Urinary bladder (tissue), 4 donors: ENCODE measurements at places on chromosomes 6 and 20. TPM values are rescaled to one million over a fixed set of nuclear protein-coding genes. Genes with fewer than 3 reads are reported as not detected.

Gene CLDN20
- 0.06 TPM for polyA plus RNA-seq

Gene HUS1B
- polyA plus RNA-seq = 0.34 TPM

Gene MDFI
- polyA plus RNA-seq = 20.6 TPM

Gene AVP
- not detected for polyA plus RNA-seq

Gene MLIP
- polyA plus RNA-seq = 0.98 TPM

Gene TENT5A
- 18.8 TPM for polyA plus RNA-seq

Gene LPIN3
- 10.8 TPM for polyA plus RNA-seq

Gene FNDC11
- polyA plus RNA-seq = 0.98 TPM

GRCh38 chr20:23298926-23299672 lies 51.5 kb upstream of the NXT1 start:
- DNase-seq = no peak

- DNase-seq = no peak
Measured at GRCh38 chr20:45583502-45583901, 4.4 kb upstream of the WFDC8 start.

- no peak for DNase-seq
Measured at GRCh38 chr6:156795825-156796224, 18.6 kb downstream of the ARID1B start.

- no peak for DNase-seq
Measured at GRCh38 chr6:80340280-80340679, 233.8 kb downstream of the BCKDHB start.

- DNase-seq = no peak
Measured at GRCh38 chr6:15305496-15305895, 59.6 kb downstream of the JARID2 start.

- no peak for DNase-seq
Measured at GRCh38 chr6:122780114-122780513, 598 bp downstream of the FABP7 start.

DNA sequence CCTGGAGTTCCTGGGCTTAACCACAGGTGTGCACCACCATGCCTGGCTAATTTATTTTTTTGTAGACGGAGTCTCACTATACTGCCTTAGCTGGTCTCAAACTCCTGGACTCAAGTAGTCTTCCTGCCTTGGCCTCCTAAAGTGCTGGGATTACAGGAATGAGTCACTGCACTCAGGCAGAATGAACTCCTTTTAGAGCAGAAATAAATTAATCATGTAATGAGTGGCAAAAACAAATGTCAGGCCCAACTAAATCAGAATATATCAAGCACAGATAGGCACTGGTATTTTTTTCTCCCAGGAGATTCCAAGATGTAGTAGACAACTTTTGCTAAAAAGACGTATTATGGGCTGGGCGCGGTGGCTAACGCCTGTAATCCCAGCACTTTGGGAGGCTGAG lies 2.6 kb downstream of the RPS10 start:
- no peak for DNase-seq

- no peak for DNase-seq
Measured at GRCh38 chr20:48247961-48248360, 462.7 kb upstream of the SULF2 start.
